ENCODE measurements at places on chromosomes 3 and 15.

GRCh38 chr3:116445311-116445841 lies at the start of gene LSAMP:
Gene LSAMP (minus strand): TSS chr3:116445487.
- no peak for DNase-seq

DNA sequence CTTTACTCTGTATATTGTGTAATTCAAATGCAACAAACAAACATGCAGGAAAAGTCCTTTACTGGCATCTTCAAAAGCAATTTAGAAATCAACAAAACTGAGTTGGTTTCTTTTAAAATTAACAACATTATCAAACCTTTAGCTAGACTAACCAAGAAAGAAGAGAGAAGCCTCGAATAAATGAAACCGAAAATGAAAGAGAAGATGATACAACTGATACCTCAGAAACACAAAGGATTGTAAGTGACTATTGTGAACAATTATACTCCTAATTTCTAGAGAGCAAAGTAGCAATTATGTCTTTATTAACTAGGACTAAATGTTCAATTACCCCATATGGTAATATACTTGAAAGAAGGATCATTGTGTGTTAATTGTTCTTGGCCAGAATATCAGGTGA lies 49.2 kb upstream of the P3H2 start:
- no peak for DNase-seq

DNA sequence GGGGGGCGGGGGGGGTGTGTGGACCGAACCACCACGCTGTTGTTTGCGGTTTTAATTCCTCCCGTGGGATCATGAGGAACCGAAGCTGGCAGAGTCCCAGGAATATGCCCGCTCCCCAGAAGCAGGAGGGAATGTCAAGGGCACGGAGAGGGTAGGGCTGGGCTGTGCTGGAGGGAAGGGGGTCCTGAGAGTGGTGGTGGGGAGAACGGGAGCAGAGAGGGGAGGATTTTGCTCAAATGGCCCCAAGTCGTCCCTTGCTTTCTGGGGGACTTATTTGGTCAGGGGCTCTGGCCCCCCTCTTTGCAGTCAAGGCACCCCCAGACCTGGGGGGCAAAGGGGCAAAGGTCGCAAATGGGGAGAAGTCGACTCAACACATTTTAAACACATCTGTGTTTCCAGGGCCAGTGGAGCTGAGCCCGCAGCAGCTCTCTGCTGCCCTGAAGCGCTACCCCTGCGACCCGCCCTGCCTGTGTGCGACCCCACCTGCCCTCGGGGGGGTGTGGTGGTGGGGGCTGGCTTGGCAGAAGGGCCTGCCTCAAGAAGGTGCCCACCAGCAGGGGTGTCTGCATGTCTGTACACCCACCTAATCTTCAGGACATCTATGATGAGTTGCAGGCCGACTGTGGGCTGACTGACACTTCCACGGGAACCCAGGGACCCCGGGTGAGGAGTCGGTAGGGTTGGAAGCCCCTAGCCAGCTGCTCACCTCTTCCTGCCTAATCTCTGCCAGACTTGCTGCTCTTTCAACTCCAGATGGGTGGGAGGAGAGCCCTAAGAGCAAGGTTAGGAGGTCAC lies 602 bp upstream of the ATP2B2 start:
- DNase-seq = no peak

DNA sequence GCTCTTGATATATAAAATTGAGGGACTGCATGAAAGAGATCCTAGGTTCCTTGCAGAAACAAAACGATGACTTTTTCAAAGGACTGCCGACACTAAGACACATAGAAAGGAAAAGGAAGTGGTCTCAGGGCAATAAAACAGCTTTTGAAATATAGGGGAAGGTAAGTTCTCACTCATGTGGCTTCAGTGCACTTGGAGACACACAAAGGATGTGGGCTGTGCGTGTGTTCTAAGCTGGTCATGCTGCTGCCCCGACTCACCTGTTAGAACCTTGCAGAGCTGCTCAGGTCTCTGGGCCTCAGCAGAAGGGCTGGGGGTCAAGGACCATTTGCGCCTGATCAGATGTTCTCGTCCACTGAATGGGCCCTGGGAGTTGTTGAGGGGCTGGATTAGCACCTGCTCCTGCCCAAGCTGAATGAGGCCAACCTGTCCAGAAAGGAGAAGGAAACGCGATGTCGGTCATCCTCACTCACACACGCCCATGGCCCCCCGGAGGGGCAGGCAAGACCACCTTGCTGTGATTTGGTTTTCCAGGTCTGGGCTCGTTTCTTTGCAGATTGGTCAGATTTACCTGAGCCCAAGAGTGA lies 11.1 kb downstream of the ADAMTS17 start:
- peak; percentile 17 for DNase-seq

GRCh38 chr3:54850484-54851018 lies 77.3 kb downstream of the LRTM1 start:
- no peak for DNase-seq

DNA sequence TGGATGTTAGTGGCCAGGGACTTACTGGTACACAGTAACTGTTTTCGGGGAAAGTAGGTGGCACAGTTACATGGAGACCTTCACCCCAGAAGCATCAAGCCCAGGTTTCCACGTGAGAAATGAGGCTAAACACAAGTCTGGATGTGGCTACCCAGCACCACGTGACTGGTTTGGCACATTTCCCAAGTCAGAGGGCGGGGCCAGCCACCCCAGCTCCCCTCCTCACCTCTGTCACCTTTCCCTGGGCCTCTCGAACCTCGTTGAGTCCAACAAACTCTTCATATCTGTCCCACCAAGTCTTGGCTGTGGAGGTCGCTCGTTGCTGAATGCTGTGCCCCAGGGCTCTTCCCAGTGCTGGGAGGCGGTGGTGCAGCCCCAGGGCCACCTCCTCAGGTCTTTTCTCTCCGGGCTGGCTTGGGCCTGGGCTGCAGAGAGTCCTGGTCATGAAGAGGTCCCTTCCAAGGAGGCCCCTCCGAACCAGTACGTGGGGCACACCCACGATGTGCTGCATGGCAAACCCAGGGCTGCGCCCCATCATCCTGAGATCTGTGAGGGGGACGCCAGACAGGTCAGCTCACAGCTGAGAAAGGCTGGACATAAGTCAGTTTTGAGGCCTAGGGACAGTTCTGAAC lies 4.8 kb upstream of the PLXNB1 start:
- DNase-seq = no peak

- no peak for DNase-seq
These were observed 23.3 kb downstream of the SCN5A start for GRCh38 chr3:38626171-38626570.

- no peak for DNase-seq
These were observed 437.4 kb upstream of the TPRG1 start for GRCh38 chr3:188734395-188734794.

GRCh38 chr3:61572879-61573278 lies 11.5 kb downstream of the PTPRG start:
- no peak for DNase-seq

- DNase-seq = no peak
These were observed 27.2 kb upstream of the UBE2Q2 start for GRCh38 chr15:75815811-75816719.

DNA sequence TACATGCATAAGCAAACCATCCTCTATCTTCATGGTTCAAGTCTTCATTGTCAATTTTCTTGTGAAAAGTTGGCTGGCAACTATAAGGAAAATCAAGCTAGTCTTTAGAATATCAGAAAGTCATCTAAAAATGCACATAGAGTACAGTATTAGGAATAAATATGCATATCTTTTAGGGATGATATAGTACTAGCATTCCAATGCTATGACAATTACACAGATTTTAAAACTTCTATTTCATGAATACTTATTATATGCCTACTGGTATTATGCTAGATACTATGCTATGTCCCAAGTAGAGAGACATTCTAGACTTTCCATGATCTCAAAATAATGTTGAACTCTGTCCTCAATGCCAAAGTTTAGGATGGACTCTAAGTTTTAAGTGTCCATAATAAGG lies 81.3 kb upstream of the NAALADL2 start:
- DNase-seq = no peak

DNA sequence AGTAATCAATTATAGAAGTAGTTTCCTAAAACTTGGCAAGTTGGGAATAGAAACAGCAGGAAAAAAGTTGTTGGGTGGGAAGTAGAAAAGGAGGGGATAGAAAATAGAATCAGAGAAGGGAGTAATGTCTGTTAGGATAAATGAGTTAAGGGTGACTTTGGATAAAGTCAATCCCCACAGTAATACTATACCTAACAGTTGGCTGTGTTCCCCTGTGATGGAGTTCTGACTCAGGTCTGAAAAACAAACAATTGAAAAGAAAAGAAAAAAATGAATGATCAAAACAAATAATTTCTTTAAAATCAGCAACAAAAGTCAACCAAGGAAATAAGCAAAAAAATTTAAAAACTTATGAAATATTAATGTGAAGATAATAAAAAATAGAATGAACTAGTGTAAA lies 50.3 kb downstream of the EMC4 start:
- DNase-seq = no peak

- no peak for DNase-seq
These were observed 225.8 kb upstream of the UMPS start for GRCh38 chr3:124504332-124505059.

DNA sequence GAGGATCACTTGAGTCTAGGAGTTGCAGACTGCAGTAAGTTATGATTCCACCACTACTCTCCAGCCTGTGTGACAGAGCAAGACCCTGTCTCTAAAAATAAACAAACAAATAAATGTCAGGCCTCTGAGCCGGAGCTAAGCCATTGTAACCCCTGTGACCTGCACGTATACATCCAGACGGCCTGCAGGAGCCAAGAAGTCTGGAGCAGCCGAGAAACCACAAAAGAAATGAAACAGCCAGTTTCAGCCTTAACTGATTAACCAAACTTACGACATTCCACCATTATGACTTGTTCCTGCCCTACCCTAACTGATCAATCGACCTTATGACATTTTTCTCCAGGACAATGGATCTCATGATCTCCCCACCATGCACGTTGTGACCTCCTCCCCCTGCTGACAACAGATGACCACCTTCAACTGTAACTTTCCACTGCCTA lies 32.5 kb upstream of the ZKSCAN7 start:
- DNase-seq = no peak

GRCh38 chr15:93703092-93703739 lies 528.1 kb upstream of the MCTP2 start:
- DNase-seq = no peak

GRCh38 chr3:10268930-10269329 lies 20.7 kb downstream of the TATDN2 start:
- no peak for DNase-seq

DNA sequence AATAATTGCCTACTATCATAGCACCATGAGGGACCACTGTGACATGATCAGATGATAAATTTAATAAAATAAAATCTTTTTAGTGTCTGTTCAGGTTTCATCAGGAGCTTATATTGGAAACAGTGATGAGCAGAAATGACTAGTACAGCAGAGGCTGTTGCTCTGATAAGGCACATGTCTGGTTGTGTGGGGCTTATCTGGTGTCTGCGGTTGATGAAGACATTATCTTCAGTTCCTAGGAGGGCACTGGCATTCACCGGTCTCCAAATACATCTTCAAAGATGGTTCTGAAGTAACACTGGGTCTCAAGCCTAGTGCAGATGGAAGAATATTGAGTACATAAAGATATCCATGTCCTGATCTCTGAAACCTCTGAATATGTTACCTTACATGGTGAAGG lies 125.3 kb downstream of the SUCNR1 start:
- no peak for DNase-seq

DNA sequence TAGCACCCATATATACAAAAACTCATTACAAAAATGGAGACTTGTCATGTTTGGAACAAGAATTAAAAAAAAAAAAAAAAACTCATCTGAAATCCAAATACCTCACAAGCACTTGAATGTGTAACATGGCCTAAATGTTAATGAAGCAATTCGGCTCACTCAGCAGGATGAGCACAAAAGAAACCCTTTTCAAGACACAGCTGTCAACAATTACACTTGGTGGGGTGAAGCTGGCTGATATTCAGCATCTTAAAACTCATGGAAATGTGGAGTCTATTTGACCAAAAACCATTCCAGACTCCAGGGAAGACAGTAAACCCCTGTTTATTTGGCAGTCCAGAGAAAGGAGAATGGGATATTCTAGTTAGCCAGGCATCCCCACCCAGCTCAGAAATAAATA lies 205.4 kb upstream of the TSC22D2 start:
- DNase-seq = no peak

DNA sequence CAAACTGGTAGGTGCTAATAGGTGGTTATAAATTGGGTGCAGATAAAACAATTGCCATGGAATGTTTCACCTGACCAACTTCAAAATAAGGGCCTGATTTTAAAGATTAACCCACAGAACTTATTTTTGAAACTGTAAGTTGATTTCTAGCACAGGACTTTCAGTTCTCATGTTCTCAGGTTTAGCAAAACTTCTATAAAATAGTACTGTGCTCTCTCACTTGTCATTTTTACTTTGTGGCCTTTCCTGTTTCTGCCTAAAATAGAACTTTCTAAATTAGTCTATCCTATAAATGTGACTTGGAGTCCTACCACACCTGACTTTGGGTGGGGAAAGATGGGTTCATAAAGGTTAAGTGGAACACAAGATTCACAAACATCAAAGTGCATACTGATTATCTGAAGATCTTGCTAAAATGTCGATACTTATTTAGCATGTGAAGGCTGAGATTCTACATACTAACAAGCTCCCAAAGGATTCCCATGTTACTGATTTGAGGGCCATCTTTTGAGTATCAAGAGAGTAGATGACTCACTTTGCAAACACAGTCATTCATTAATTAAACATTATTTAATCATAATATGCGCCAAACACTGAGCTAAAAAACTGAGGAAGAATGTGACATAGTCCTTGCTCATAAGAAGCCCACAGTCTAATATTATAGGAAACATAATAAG lies 38.6 kb downstream of the BTLA start:
- DNase-seq = no peak

- DNase-seq = no peak
These were observed 40.0 kb downstream of the SLC6A11 start for GRCh38 chr3:10855871-10856662.

- no peak for DNase-seq
These were observed 65.2 kb downstream of the FHIT start for GRCh38 chr3:61186030-61186429.

- DNase-seq = no peak
These were observed 103.0 kb downstream of the PGPEP1L start for GRCh38 chr15:98904544-98904943.

GRCh38 chr3:112604536-112604935 lies 36.4 kb downstream of the CCDC80 start:
- no peak for DNase-seq

GRCh38 chr3:50325113-50325480 lies 2.6 kb upstream of the HYAL2 start:
- DNase-seq = no peak

- no peak for DNase-seq
These were observed 28.4 kb upstream of the P2RY12 start for GRCh38 chr3:151412989-151413388.

DNA sequence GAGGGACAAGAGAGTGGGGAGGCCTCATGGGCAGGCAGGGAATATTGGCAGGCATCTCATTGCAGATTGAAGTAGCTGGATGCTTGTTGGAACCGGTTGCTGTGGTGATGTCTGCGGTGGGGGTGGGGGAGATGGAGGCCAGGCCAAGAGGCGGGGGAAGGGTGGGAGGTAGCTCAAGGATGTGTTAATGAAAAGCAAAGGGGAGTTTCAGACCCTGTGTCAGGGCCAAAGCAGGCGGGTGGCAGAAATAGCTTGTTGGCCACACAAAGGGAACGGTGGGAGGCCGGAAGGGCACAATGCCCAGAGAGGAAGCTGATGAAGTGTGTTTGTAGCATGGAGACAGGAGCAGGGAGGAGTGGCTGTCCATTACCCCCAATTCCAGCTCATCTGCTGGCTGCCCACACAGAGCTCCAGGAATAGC lies 28.0 kb downstream of the CCDC33 start:
- no peak for DNase-seq

Data from activated naive CD4-positive, alpha-beta T cell (primary cell).